ENCODE measurements at places on chromosomes 5 and 9. TPM values are rescaled to one million over a fixed set of nuclear protein-coding genes. Genes with fewer than 3 reads are reported as not detected.

C9orf50 gene
- total RNA-seq: not detected

GZMA gene
- total RNA-seq: not detected

WDR31 gene
- total RNA-seq: 12.9 TPM

DNA sequence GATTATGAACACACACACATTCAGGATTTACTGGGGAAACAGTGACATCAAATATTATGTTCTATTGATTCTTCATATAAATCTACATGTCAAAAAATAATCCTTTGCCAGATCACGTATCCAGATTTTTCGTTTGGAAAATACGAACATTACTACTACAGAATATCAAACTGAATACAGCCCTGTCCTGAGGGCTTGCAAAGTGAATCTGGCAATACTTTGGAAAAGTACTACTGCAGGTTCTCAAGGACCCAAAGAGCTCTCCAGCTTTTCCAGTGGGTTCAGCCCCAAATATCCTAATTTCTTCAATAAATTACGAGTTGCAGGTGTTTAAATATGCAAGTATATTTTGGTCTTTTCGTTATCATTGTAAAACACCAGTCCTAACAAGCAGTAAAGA lies 411 bp upstream of the NDUFS4 start:
- H3K4me3 ChIP-seq: peak overlapping the region; percentile 73
- no peak overlapping the region for H3K27ac ChIP-seq
- H3K4me1 ChIP-seq: peaks cover 5% of the 10 kb centered on the region
- no peaks in the 10 kb centered on the region for H3K27me3 ChIP-seq
- DNase-seq: no peak

DNA sequence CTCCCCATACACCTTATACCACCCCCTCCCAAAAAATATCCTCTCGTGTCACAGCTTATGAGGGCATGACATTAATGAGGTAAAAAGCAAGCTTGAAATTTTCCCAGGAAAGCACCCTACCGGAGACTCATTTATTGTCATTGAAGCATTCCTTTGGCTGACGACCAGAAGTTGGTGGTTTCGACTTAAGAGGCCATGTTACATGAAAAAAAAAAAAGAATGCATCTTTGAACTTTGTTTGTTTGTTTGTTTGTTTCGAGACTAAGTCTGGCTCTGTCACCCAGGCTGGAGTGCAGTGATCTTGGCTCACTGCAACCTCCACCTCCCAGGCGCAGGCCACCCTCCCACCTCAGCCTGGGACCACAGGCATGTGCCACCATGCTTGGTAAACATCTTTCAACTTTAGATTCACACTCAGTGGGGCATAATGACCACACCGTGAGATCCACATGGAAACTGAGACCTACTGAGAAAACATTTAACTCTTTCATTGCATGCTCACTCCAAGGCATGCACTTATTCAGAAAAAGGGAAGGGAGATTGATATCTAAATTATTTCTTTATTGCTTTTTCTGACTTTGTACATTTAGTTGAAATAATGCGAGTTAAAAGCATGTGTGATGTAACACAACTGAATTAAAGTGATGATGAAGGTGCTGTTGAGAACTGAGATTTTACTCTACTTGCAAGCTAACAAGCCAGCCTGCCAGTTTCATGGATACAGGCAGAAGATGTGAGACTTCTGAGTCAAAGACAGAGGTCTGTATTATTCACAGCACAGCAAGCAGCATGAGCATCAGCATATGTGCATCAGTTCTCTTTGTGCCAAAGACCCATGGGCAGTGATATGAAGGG lies 5.1 kb upstream of the RAB14 start:
- H3K27ac ChIP-seq: no peak overlapping the region
- H3K4me1 ChIP-seq: no peaks in the 10 kb centered on the region
- H3K36me3 ChIP-seq: no peaks in the 10 kb centered on the region

GRCh38 chr9:26308328-26308727 lies 584.3 kb downstream of the CAAP1 start:
- H3K27me3 ChIP-seq: no peaks in the 10 kb centered on the region
- H3K4me3 ChIP-seq: no peak overlapping the region
- DNase-seq: no peak
- no peaks in the 10 kb centered on the region for H3K4me1 ChIP-seq
- no peaks in the 10 kb centered on the region for H3K36me3 ChIP-seq
- H3K27ac ChIP-seq: no peak overlapping the region

DNA sequence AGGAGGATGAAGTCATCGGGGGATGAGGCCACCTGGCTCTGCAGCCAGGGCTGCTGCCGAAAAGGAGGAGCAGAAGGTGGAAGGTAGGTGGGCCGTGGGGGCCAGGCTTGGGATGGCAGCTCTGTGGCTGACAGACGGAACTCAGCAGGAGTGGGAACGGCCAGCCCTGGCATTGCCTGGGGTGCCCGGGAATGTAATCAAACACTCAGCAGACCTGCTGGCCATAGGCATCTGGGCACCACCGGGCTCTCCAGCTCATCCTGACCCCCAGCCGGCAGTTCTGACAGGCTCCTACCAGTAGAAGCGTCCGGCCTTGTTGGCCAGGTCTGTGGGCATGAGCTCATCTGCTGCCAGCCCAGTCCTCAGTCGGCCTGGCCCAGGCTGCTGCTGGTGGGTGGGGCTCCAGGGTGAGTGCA lies 4.3 kb upstream of the FAT2 start:
- no peak overlapping the region for H3K4me3 ChIP-seq
- no peak overlapping the region for H3K27ac ChIP-seq
- H3K36me3 ChIP-seq: no peaks in the 10 kb centered on the region
- DNase-seq: no peak

GRCh38 chr5:90934091-90934719 lies 375.6 kb downstream of the ADGRV1 start:
- H3K4me3 ChIP-seq: no peak overlapping the region
- H3K4me1 ChIP-seq: peaks cover 8% of the 10 kb centered on the region
- H3K27ac ChIP-seq: no peak overlapping the region
- DNase-seq: no peak

DNA sequence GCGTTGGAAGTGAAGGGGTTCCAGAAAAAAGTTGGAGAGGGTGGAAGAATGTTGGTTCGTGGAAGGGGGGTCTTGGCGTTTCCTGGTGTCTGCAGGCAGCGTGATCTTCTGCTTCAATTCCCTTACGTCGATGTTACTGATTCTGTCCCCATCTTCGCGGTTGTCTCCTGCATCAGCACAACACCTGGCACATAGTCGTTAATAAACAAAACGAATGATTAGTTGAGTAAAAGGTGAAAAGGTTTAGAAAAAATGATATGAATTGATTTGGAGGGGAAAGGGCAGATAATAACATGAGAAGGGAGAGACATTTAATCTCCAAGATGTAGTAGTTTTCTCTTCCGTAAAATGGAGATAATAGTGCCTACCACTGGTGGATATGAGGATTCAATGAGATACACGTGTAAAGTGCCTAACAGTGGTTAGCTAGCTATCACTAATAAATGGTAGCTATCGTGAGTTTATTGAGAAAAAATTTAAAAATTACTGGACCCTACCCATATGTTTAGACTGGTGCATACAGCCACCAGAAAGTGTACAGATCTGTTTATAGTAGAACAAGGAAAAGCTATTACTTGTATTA lies 556 bp downstream of the MTREX start:
- no peak for DNase-seq
- no peaks in the 10 kb centered on the region for H3K27me3 ChIP-seq
- peak overlapping the region; percentile 96 for H3K4me3 ChIP-seq
- H3K27ac ChIP-seq: peak overlapping the region; percentile 85
- H3K4me1 ChIP-seq: peaks cover 40% of the 10 kb centered on the region

- no peak for DNase-seq
- no peak overlapping the region for H3K4me3 ChIP-seq
- no peaks in the 10 kb centered on the region for H3K4me1 ChIP-seq
- H3K27ac ChIP-seq: no peak overlapping the region
- no peaks in the 10 kb centered on the region for H3K27me3 ChIP-seq
Observed at GRCh38 chr5:157590478-157590877, 14.9 kb upstream of the ADAM19 start.

- H3K27ac ChIP-seq: peak overlapping the region; percentile 29
- peak; percentile 15 for DNase-seq
- H3K27me3 ChIP-seq: no peaks in the 10 kb centered on the region
- peaks cover 17% of the 10 kb centered on the region for H3K4me1 ChIP-seq
- no peak overlapping the region for H3K4me3 ChIP-seq
- H3K36me3 ChIP-seq: no peaks in the 10 kb centered on the region
Observed at GRCh38 chr5:167743695-167744464, 547.6 kb upstream of the WWC1 start.

- H3K27ac ChIP-seq: no peak overlapping the region
- no peaks in the 10 kb centered on the region for H3K27me3 ChIP-seq
- H3K4me1 ChIP-seq: no peaks in the 10 kb centered on the region
- no peak for DNase-seq
- no peaks in the 10 kb centered on the region for H3K36me3 ChIP-seq
Observed at GRCh38 chr5:98614341-98614740, 159.1 kb upstream of the RGMB start.

GRCh38 chr5:170275376-170275994 lies 22.1 kb downstream of the LCP2 start:
- H3K4me3 ChIP-seq: no peak overlapping the region
- H3K36me3 ChIP-seq: no peaks in the 10 kb centered on the region

DNA sequence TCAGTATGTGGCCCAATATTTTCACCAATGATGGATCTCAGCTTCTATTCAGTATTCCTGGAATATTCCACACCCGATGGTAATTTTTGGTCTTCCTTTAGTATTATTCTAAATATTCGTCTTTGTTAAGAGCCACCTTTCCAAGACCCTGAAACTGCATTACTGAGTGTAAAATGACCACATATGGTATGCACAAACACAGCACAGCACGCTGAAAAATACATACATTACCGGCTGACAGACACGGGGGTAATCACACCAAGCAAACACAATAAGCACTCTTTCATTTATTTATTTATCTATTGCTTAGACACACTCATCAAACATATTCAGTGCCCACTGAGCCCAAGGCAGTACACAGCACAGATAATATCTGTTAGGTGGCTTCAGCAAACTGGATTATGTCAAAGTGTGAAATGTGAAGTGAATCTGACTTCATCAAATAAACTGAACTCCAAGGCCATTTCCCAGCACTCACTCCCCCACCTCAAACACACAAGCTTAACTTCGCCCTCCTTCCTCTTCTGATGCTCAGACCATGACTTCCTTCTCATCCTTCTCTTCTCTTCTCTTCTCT lies 1637.8 kb upstream of the C9orf72 start:
- no peaks in the 10 kb centered on the region for H3K36me3 ChIP-seq
- peaks cover 22% of the 10 kb centered on the region for H3K27me3 ChIP-seq
- no peak for DNase-seq
- H3K4me1 ChIP-seq: no peaks in the 10 kb centered on the region
- H3K4me3 ChIP-seq: no peak overlapping the region

DNA sequence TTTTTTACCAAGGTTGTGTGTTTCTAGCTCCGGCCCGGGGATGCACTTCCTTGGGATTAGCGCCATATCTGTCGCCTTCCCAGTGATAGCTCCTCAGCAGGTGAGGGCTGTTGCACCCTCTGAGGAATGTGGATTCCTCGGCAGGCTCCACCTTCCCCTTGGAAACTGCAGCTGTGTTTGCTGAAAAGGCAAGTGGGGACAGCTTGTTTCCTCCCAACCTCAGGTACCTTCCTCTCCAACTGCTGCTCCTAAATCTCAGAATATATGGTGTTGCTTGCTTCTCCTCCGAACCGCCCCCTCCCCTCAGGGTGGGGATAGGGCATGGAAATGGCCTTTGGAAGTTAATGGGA lies 1.3 kb downstream of the SLC1A1 start:
- peak; percentile 9 for DNase-seq
- no peaks in the 10 kb centered on the region for H3K27me3 ChIP-seq
- H3K4me3 ChIP-seq: peak overlapping the region; percentile 64
- peaks cover 8% of the 10 kb centered on the region for H3K4me1 ChIP-seq

DNA sequence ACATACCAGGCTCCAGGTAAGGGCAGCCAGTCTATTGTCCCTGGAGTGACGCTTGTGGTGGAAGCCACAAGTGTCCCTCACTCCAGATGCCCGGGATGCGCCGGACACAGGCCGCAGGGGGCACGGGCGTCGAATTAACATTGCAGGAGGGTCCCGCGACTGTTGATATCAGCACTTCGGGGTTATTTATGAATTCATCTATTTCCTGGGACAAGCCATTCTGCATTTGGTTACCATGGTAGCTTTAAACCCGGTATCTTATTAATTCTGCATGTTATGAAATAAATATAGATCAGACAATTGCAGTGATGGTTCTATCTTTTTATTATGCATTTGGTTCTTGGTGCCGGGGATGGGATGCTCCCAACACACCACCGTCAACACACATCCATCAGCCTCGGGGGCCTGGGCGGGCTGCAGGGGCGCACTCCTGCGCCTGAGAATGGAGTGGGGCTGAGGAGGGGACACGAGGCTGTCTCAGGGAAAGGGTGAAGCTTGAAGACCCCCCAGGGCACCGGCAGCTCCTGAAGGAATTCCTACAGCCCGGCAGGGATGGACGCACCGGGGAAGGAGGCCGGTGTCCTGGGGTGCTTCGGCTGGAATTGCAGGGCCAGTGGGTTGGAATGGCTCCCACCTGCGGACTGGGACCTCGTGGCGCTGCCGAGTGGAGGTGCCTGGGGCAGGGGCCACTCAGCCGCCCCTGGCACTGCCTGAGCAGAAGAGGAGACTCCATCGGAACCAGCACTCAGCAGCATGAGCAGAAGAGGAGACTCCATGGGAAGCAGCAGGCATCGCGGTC lies 17.7 kb upstream of the TMEM250 start:
- no peak overlapping the region for H3K27ac ChIP-seq
- DNase-seq: no peak
- no peaks in the 10 kb centered on the region for H3K36me3 ChIP-seq
- H3K4me1 ChIP-seq: 0 out of 2 replicates have a peak, but pooled peaks cover 6% of the 10 kb centered on the region
